ENCODE measurements at places on chromosomes 2 and 18. TPM values are rescaled to one million over a fixed set of nuclear protein-coding genes. Genes with fewer than 3 reads are reported as not detected.

The ZNF407 gene
- 19.4 TPM for total RNA-seq

The LYG1 gene
- total RNA-seq, result 0.88 TPM

The RTP5 gene
- not detected for total RNA-seq

The DSC3 gene
- total RNA-seq, result under 0.01 TPM

The DSG2 gene
- 21.2 TPM for total RNA-seq

The DNAH6 gene
- 0.36 TPM for total RNA-seq

The FAP gene
- total RNA-seq, result 582 TPM

The EPAS1 gene
- total RNA-seq, result 260 TPM

The SF3B6 gene
- total RNA-seq, result 96.6 TPM

The SP9 gene
- not detected for total RNA-seq

The NOL4 gene
- total RNA-seq, result not detected

The CD28 gene
- not detected for total RNA-seq
